ENCODE measurements at places on chromosomes 5 and 9. TPM values are rescaled to one million over a fixed set of nuclear protein-coding genes. Genes with fewer than 3 reads are reported as not detected.

Gene RAB3C
- 103 TPM for total RNA-seq

Gene SOX30
- not detected for total RNA-seq

Gene PCDHB6
- total RNA-seq: 5.2 TPM

Gene EGFL7
- total RNA-seq: 82.7 TPM

Gene TLX3
- total RNA-seq: not detected

Gene C9orf57
- total RNA-seq: not detected

Data from dorsolateral prefrontal cortex (tissue), 122 donors.